ENCODE measurements at places on chromosomes 13 and 19.

DNA sequence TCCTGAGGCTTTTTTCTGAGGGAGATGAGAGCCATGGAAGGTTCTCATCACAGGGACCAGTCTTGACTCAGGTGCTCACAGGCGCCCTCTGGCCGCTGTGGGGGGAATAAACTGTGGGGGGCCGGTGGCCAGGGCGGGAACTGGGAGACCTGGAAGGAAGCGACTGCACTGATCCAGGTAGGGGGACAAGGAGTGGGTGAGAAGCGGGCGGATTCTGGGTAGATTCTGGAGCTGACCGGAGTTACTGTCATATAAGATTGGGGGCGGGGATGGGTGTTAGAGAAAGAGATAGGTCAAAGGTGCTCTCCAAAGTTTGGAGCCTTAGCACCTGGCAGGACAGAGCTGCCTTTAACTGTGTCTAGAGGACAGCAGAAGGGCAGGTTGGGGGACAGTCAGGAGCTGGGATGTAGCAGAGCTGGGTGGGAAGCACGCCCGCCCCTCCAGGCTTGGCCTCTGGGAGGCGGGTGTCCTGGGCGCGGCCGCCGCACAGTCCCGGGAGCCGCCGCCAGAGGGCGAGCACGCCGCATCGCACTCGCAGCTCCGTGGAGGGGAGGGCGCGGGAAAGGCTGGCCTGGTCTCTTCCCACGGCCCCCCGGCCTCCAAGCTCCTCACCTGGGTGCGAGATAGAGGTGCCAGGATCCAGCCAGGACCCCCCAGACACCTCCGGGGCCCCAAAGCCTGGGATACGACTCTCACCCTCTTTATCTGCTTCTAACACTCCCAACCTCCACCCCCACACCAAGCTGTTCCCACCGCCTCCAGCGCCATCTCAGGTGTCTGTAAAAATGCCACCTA lies 4.2 kb upstream of the DAND5 start:
- peak; percentile 74 for DNase-seq

GRCh38 chr19:32101206-32101605 lies 244.2 kb upstream of the ZNF507 start:
- no peak for DNase-seq

DNA sequence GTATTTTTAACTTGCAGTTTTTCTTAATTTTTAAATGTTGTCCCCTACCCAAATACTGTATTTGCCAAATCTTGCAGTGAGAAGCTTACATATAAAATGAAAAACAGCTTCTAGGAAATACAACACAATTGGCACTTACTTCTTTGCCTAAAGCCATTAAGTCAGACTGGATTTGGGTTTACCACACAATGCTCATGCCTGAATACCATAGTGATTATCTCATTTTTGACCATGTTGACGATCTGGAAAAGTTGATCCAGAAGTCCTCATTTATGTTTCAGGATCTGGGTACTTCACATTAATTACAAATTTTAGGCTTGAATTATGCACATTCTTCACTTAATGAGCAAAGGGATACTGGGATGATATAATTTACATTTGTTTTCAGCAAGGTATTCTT lies 2.4 kb downstream of the RNF6 start:
- DNase-seq, result no peak

- no peak for DNase-seq
Measured at GRCh38 chr19:4234142-4234861, 5.0 kb downstream of the EBI3 start.

GRCh38 chr13:99339736-99340397 lies 32.7 kb upstream of the GPR183 start:
- DNase-seq, result no peak
